ENCODE measurements at places on chromosomes 3 and 15.

GRCh38 chr15:36965570-36966342 is 134.6 kb downstream of the MEIS2 start:
- no peak for DNase-seq

DNA sequence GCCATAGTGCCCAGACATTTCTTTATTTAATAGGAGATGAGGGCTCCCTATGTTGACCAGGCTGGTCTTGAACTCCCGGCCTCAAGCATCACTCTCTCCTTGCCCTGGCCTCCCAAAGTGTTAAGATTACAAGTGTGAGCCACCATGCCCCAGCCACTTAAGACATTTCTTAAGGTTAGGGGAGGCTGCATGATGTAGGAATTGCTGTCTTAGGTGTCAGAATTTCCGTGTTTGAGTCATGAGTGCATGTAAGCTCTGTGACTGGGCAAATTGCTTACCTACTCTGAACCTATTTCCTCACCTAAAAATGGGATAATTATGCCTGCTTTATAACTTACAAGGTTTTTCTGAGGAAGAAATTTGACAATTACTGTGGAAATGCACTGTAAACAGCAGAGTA is 34.2 kb upstream of the SIAH2 start:
- DNase-seq = no peak

DNA sequence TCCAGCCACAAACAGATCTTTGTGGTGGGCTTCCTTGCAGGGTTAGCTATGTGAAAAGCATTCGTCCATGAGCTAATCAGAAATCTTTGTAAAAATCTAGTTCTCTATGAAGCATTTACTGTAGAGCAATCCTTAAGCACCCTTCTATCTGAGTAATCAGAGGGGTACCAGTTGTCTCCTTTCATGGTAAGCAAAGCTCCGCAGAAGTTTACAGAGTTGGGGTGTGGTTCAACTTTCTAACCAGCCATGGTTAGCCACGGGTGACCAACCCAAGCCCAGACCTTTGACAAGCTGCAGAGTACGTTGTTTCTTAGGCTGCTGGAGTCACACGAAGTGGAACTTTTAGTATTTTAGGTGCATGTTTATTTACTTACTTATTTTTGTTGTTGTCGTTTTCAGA is 77.4 kb downstream of the FLNB start:
- DNase-seq = no peak

- no peak for DNase-seq
Observed at GRCh38 chr3:182904164-182904563, 76.2 kb downstream of the DCUN1D1 start.

GRCh38 chr3:56975567-56975966 is 84.9 kb upstream of the SPATA12 start:
- no peak for DNase-seq

DNA sequence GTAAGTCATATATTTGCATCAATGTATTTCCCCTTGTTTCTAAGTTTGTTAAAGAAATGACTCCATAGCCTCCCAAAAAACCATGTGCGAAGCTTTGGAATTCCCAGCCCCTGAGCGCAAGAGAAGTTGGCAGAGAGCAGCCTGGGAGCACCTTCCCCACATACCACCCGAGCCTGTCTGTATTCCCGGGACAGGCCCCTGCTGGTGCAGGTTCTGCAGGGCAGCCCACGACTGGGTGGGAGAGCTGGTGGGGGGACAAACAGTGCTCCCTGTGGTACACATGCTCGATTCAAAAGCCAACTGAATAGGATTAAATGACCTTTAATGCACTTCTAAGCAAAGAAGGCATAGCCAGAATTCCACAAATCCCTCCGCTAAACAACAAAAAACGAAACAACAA is 74.6 kb upstream of the SNRPA1 start:
- no peak for DNase-seq

- no peak for DNase-seq
Observed at GRCh38 chr3:141834292-141834691, 42.2 kb upstream of the ATP1B3 start.

GRCh38 chr3:153967260-153967659 is 153.9 kb upstream of the ARHGEF26 start:
- no peak for DNase-seq

- no peak for DNase-seq
Observed at GRCh38 chr15:66651913-66652642, 50.0 kb upstream of the SMAD6 start.

DNA sequence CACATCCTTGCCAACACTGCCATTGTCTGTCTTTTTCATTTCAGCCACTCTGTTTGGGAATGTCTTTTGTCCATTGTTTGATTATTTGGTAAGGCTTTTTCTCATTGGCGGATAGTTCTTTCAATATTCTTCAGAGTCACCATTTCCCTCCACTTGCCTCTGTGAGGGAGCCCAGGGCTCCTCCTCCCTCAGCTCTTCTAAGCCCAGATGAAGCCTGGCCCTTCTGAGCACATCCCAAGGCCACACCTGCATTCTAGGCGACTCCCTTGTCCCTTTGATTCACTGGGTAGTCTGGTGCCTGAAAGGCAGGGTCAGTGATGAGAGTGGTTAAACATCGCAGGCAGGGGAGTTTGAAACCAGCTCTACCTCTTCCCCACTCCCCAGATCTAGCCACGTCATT is 12.4 kb upstream of the LTF start:
- peak; percentile 42 for DNase-seq

All from vagina (tissue), 2 donors.